Hematopoietic multipotent progenitor cell treated with erythropoietin and hydrocortisone succinate and interleukin-3 and kit ligand, for 6 days (in vitro differentiated cells): ENCODE measurements at places on chromosomes 5 and 9.

DNA sequence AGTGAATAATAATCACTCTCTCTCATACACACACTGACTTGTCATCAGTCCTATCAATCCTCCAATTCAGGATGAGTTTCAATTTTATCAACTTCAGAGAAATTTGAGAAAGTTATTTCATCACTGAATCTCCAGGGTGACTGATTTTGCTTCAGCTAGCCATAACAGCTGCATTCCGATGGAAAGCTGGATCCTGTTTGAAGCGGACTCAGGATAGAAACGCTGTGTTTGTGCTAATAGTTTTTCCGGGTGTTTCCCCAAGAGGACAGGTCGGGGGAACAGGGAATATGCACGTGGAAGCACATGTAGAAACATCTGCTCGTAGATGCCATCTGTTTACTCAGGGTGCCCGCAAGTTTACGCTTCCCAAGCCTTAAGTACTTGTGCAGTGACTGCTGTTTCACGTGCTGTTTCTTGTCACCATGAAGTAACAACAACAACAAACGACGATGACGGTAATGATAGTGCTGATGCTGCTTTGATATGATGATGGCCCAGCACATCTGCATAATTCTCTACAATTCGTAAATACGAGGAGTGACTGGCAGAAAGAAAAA lies 263.7 kb upstream of the DAPK1 start:
- no peak for DNase-seq

- peak; percentile 89 for DNase-seq
Observed at GRCh38 chr5:78509884-78510769, 138.4 kb downstream of the LHFPL2 start.

DNA sequence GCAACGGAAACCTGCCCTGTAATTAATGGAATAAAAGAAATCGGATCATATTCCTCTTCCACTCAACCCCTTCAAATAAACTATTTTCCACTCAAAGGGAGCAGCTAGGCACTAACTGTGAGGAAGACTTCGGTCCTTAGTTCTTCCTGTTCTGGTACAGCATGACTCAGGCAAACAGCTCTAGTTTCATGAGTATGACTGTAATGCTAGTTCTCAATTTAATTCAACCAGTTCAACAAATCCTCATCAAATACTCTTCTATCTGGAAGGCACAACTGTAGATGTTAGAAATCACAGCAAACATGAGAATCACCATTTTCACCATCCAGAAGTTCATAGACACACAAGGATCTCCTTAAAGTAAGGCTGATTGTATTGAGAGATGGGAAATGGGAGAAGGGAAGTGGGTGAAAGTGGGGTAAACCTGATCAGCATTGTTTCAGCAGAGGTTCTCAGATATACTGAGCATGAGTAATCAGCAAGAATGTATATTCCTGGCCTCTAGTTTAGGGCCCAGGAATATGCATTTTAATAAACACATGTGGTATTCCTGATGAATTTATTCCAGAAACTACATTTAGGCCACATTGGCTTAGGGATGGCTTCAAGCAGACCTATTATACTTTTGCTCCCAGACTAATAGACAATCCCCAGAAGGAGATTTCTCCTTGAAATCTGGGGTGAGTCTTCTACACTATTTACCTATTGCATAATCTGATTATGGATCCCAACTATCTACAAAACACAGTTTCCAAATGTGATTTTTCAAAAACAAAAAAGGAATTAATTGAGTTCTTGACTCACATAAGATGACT lies 141.1 kb upstream of the SLC12A2 start:
- DNase-seq, result no peak

GRCh38 chr9:6757132-6757455 lies 679 bp upstream of the KDM4C start:
- peak; percentile 98 for DNase-seq

DNA sequence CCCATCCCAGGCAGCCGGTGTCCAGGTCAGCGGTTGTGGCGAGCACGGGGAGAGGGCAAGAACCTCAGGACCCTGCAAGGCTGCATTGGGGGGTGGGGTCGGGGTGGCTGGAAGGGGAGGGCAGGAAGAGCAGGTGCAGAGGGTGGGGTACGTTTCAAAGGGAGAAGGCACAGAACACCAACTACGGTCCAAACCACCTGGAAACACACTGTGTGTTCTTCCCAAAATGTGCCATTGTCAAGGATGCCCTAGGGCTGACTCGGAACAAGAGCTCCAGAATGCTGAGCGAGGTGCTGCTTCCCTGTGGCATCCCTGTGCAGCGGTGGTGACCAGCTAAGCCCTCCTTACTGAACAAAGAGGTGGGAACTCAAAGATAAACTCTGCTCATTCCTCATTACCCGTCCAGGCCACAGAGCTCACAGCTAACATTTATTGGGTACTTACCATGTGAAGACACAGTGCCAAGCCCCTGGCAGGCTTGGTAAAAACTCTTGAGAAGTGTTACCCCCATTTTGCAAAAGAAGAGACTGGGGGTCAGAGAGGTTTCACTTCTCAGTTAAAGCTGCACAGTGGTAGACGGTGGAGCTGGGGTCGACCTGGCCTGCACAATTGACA lies 153.8 kb downstream of the COL23A1 start:
- DNase-seq, result no peak

DNA sequence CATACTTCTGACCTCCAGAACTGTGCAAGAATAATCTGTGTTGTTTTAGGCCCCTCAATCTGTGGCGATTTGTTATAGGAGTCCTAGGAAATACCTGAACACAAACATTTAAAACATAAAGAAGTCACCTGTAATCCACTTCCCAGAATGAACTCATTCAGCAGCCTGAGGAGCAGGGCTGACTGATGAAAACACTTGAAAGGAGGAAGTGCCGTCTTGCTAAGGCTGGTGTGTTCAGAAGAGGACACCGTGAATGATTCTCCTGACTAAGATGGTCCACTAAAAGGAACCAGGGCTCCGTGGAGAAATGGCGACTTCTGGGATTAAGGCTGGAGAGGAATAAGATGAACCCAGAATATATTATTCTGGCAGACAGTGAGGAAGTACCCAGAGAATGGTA lies 18.7 kb upstream of the MARCHF6 start:
- DNase-seq, result no peak

GRCh38 chr5:1111241-1111726 lies 579 bp downstream of the SLC12A7 start:
- peak; percentile 35 for DNase-seq

DNA sequence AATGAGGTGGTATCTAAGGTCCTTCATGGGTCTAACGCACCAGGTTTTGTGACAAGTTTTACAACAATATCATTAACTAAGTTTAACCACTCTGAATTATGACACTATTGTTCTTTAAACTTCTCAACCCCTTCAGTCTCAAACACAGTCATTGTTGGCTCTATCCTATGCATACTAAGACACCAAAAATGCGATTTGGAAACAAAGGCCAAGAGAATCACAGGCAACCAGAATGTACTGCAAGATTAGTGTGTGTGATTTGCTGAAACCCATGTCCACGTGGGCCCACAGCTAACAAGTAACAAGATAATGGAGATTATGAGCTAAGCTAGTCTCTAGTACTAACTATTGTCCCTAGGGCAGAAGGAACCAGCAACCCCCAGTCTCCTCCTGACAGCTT lies 142.2 kb upstream of the RANBP3L start:
- DNase-seq, result no peak

- no peak for DNase-seq
Observed at GRCh38 chr5:90519081-90519480, 10.3 kb downstream of the LYSMD3 start.

GRCh38 chr5:140213370-140213983 lies 38.5 kb downstream of the CYSTM1 start:
- DNase-seq, result no peak

- DNase-seq, result peak; percentile 74
Observed at GRCh38 chr5:139193928-139194327, 4.2 kb downstream of the SIL1 start.

GRCh38 chr5:123705741-123706140 lies 193.8 kb downstream of the CSNK1G3 start:
- DNase-seq, result no peak

DNA sequence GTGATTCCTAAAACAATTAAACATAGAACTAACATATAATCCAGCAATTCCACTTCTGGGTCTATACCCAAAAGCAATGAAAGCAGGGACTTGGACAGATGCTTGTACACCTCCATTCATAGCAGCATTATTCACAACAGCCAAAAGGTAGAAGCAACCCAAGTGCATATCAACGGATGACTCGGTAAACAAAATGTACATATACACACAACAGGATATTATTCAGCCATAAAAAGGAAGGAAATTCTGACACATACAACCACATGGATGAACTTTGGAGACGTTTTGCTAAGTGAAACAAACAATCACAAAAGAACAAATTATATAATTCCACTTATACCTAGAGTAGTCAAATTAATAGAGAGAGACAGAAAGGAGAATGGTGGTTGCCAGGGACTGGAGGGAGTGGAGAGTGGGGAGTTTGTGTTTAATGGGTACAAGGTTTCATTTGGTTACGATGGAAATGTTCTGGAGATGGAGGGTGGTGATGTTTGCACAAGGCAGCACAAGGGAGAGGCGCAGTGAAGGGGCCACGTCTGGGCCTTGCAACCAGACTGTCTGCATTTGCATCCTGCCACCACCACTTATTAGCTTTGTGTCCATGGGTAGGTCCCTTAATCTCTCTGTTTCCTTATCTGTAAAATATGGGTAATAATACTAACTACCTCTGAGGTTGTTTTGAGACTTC lies 36.3 kb upstream of the RLN1 start:
- no peak for DNase-seq

GRCh38 chr5:57360871-57361270 lies 121.7 kb downstream of the ACTBL2 start:
- DNase-seq, result no peak

GRCh38 chr9:15480028-15480427 lies 30.7 kb downstream of the PSIP1 start:
- no peak for DNase-seq

GRCh38 chr9:21481470-21482056 lies 550 bp downstream of the IFNE start:
- DNase-seq, result peak; percentile 24

DNA sequence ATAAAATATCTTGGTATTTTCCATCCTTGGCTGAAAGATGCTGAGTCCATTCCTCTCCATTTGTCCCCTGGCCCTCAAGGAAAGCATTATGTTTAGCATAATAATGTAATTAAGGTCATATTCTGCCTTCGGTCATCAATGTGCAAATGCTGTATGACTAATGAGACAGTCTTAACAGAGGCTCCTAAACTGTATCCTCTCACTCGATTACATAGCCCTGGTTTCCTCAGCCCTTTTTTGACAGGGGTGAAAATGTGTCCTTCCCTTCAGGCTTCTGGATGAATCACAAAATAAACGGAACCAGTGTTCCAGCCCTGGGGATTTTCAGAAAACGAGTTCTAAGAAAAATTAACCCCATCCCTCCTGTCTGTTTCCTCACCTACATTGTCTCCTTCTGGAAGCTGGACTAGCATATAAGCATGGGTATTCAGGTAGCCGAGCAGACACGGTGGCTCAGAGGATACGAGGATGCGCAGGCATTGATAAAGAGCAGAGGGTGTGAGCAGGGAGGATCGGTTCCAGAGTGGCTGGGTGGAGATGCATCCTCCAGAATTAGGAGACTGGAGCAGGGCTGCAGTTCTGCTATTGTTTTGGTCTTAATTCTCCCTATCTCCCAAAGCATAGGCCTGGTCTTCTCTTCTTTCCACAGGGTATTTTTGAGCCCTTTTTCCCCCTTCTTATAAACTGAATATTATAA lies 742.9 kb downstream of the TLR4 start:
- no peak for DNase-seq

DNA sequence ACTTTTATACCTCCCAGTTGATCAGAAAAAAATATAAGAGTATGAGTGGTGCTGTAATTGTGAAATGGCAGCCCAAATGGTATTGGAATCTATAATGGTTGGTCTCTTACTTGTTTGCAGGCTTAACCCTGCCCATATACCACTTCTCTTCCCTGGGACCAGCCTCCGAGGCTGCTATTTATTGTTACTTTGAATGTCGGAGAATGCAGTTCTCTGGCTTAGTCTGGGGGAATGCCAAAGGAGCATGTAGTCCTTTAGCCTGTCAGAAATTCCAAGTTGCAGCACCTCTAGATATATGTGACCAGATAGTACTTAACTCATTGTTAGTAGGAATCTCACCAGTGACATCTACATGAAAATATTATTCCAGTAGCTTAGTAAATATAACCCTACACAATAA lies 47.5 kb downstream of the SLC44A1 start:
- DNase-seq, result no peak

- no peak for DNase-seq
Observed at GRCh38 chr5:94983861-94984535, 300.9 kb downstream of the MCTP1 start.

GRCh38 chr9:92048924-92049625 lies 66.1 kb downstream of the SPTLC1 start:
- DNase-seq, result no peak

DNA sequence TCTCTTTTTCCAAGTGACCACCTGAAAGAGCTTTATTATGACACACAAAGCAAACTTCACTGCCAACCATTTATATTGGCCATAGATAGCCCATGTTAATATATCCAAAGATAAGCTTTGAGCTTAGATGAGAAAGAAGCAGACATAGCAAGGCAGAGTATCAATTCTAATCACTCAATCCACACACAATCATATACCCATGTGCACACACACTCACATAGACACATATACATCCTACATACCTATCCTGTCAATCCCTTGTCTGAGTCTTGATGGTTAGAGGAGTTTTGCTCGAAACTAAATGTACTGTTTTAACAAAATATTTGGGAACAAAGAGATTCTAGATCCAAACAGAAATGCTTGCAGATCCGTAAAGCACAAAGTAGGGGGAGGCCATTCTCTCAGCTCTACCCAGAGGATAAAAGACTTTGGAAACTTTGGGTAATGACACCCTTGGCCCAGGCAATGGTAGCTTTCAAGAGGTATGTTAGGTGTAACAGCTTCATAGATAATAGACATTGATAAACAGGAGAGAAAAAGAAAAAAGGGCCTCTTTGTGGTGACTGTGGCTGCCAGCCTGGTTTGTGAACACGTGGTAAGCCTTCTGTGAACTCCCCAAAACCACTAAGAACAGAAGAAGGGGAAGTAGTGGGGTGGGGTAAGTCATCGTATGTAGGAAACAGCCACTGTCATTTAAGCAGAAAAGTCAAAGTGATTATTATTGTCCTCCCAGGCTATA lies 121.6 kb downstream of the TLR4 start:
- peak; percentile 80 for DNase-seq

GRCh38 chr5:33232731-33233505 lies 207.8 kb upstream of the TARS1 start:
- DNase-seq, result no peak

- no peak for DNase-seq
Observed at GRCh38 chr5:87007737-87008136, 259.9 kb upstream of the RASA1 start.
